T-cell (primary cell): ENCODE measurements at places on chromosomes 7 and 10.

DNA sequence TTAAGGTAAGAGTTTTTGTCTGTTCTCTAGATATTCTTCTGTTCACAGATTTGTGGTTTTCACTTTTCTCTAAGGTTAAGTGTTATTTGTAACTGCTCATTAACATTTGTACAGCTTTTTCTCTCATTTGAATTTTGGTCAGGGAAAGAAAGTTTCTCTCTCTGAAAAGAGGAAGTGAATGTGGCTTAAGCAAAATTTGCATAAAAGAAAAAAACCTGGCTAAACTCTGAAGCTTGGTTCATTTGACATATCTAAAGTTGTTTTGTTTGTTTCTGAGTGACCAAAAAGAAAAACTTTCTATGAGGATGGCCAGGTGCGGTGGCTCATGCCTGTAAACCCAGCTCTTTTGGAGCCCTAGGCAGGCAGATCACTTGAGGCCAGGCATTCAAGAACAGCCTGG lies 22.0 kb upstream of the SLC26A4 start:
- no peak for DNase-seq

DNA sequence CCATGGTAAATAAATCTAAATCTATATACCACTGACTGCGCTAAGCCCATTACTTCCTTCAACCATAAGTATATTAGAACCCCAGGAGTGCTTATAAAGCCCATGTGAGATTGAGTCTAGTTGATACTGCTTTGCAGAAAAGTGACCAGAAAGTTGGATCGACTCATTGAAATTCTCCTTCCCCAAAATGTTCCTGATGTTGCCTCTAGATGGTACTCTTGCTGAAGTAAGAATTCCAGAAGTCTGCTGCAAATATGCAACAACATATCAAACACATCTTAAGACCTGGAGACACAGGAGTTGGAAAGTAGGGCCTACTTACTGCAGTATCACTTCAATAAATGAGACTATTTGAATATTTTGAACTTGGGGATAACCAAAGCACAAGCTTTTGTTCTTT lies 550.8 kb downstream of the IPMK start:
- no peak for DNase-seq

- DNase-seq = no peak
Measured at GRCh38 chr10:6406220-6407033, 173.6 kb downstream of the PRKCQ start.

GRCh38 chr10:22784668-22785067 lies 70.3 kb upstream of the PIP4K2A start:
- DNase-seq = no peak

- no peak for DNase-seq
Measured at GRCh38 chr7:51080622-51081269, 235.9 kb downstream of the COBL start.

GRCh38 chr10:114970515-114970914 lies 32.5 kb downstream of the TRUB1 start:
- no peak for DNase-seq

DNA sequence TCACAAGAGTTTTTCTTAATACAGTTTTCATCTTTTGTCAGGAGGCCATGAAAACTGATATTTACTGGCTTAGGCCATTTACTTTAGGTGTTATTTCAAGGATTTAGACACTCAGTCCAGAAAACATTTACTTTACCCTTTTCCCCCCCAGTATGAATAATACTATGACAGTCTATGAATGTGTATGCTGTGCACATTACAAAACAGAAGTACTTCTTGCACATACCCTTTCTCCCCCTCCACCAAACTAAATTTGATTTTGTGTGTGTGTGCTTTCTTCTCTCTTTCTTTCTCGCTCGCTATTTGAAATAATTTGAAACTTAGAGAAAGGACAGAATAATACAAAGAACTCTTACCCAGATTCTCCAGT lies 41.3 kb downstream of the RBM33 start:
- DNase-seq = no peak

- DNase-seq = no peak
Measured at GRCh38 chr10:111560027-111560426, 483.2 kb downstream of the ADRA2A start.

GRCh38 chr10:87804939-87805569 lies 13.0 kb downstream of the ATAD1 start:
- no peak for DNase-seq

GRCh38 chr7:24702755-24703154 lies 54.5 kb downstream of the GSDME start:
- DNase-seq = no peak

DNA sequence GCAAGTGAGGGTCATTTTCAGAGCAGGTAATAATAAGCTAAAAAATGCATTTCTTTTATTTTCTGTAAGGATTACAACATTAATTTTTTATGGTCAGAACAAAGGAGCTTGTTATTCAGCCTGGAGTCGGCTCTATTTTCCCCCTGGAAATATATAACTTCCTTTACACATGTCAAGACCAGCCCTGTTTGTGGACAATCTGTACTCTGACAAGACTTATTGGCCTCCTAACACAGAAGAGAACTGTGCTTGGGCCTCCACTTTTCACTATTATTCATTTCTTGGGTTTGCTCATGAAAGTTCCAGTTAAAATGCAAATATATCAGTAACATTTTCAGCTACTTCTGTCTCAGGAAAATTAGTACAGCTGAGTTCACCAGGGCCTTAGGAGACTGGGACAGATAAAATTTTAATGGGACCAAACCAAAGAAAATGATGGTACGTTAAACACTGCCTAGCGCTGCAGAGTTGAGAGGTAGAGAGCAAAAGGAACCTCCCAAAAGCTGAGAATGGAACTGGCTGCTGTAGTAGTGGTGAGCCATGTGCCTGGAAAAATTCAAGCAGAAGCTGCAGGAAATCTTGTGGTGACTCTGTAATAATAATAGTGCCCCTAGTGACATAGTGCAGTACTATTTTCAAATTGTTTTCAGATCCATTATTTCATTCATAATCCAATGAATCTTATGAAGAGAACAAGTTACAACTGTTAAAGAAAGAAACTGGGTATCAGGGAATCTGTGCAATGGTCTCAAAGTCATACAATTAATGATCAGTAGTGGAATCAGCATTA lies 227.2 kb upstream of the KIAA1217 start:
- no peak for DNase-seq

DNA sequence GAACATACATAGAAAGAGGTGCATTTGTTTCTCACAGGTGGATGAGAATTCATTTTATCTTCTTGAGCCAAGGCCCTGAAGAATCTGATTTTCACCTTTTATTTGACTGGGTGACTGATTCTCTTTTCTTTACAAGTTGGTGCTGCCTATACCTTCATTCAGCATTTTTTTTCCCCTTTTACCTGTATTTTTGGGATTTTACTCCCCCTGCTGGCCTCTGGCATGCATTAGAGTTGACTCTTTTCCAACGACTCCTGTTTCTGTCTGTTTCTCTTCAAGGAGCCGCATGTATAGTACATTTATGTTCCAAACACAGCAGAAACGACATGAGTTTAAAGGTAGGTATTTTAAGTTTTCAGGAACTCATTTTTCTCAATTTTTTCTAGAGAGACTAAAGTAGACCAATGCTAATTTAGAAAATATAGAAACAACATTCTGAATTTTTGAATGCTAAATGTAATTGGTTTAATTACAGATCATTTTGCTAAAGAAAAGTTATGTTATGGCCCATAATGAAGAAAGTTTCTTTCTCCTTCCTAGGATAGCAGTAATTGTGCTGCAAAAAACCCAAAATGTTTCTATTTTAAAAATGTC lies 149.8 kb upstream of the HDAC9 start:
- DNase-seq = no peak

- DNase-seq = no peak
Measured at GRCh38 chr10:82759050-82759449, 884.1 kb downstream of the NRG3 start.

GRCh38 chr10:27388761-27389399 lies 115.2 kb upstream of the RAB18 start:
- DNase-seq = no peak

DNA sequence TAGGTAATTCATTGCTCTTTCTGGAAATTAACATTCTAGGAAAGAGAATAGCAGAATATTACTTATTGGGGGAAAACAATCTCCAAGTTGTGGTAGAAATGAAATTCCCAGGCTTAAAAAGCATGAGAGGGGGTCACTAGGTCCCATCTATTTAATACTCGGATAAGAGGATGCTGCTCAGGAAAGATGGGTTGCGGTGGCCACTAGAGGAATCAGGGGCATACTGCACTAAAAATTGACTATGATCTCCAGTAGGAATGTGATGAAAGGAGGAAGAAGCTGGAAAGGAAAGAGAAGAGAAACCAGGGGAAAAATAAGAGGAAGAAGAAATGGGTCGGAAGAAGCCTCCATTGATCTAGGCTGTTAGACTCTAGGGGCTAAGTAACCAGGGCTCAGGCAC lies 192.8 kb downstream of the GPAM start:
- no peak for DNase-seq

DNA sequence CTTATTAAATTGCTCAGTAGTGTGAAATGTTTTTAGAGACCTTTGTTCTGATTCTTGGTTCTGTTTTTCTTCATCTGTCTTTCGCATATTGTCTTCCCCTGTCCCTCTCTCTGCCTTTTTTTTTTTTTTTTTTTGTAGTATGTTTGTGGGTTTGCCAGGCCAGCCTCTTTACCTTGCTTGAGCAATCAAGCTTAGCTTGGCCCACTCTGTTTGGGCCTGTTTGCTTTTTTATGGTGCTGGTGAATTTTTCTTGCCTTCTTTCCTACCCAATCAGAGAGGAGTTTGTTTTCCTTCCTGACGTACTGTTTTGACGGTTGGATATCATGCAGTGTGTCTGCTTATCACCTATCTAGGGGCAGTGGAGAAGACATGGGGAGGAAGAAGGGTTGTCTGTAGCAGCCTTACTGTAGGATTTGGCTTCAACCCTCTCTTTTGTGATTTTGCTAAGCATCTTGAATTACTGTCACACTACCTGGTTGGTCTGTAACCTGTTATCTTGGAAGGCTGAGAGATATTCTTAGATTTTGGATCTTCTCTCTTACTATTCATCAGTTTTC lies 64.0 kb downstream of the BBS9 start:
- DNase-seq = no peak

DNA sequence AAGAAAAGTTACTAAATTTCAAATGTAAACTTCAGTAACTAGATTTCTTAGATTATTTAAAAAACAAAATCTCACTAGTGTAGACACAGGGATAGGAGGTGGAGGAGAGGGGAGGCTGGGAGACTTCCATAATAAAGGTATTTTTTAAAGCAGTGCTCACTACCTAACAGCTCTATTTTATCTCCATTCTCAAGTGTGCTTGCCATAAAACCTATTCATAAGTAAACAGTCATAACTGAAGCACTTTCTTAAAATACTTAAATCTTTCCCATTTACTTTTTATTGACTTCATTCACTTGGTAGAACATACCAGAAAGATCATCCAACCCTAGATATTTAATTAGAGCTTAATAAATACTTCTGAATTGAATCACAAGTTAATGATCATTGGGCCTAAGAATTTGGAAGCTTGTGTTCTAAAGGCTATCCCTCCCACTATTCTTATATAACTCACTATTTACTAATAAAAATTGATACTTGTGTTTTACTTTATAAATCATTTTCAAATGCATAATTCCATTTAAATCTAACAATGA lies 107.4 kb downstream of the SNX13 start:
- no peak for DNase-seq

DNA sequence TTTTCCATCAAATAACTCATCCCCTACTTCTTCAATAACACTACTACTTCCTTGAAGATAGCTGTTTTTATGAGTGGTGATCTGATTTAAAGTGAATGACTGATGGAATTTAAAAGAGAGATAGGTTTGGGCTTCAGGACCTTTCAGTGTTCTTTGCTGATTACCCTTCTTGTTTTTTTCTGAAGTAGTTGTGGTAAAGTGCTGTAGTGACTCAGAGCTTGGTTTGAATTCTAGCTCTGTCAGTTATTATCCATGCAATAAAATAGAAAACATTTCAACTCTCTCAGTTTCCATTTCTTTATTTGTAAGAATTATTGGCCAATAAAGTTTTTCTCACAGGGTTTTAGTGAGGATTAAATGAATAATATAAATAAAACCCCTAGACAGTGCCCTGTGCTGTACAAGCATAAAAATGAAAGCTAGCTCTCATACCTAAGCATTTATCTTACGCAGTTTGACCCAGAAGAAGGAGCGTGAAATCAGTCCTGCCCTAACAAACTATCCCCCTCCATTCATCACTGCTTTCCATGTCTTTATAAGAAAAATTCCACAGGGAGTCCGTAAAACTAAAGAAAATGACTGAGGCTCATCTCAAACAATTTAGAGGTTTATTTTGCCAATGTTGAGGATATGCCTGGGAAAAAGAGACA lies 25.1 kb upstream of the AKAP9 start:
- DNase-seq = no peak

GRCh38 chr10:75019370-75019769 lies 92.1 kb upstream of the SAMD8 start:
- DNase-seq = no peak

GRCh38 chr7:70360557-70360956 lies 762.3 kb downstream of the AUTS2 start:
- no peak for DNase-seq

- DNase-seq = no peak
Measured at GRCh38 chr7:101179713-101180112, 380 bp downstream of the NAT16 start.

- DNase-seq = no peak
Measured at GRCh38 chr10:93224005-93224779, 150.5 kb downstream of the CYP26A1 start.

DNA sequence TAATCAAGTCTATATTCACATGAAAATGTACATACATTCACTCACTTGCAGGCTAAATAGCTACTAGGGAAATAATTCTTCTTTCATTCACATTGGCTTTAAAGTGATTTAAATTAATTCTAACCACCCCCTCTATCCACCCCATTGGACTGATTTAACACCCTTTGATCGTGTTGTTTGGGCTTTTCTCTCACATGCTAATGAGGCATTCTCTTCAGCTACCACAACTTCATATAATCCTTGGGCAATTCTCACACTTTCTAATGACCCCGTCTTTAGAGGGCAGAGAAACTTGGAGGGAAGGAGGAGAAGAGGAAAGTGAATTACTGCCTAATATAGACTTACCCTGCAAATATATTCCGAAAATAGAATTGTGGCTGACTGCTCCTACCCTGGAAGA lies 24.6 kb downstream of the GRM3 start:
- no peak for DNase-seq

GRCh38 chr10:52442576-52442975 lies 128.5 kb downstream of the DKK1 start:
- no peak for DNase-seq

- no peak for DNase-seq
Measured at GRCh38 chr10:106711313-106711906, 453.1 kb downstream of the SORCS1 start.

- DNase-seq = no peak
Measured at GRCh38 chr10:30988831-30989435, 42.7 kb downstream of the ZNF438 start.

DNA sequence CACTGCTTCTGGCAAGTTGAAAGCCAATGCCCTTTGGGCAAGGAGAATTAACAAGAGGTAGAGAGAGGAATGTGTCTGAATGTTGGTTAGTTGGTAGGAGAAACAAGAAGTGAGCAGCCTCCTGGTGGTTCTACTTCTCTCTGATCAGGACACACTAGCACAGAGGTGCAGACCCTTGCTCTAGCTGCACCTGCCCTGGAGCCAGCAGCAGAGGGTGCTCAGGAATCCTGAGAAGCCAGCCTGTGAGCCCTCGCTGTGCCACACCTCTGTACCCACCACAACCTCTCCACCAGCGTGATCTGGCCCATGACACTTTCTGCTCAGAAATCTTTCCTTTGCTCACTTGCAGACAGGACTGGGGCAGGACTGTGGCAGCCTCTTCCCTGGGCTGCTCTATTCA lies 364.7 kb downstream of the RPS24 start:
- no peak for DNase-seq

- no peak for DNase-seq
Measured at GRCh38 chr10:132589681-132590080, 52.1 kb downstream of the INPP5A start.
